ENCODE measurements at places on chromosomes 16 and 17.

DNA sequence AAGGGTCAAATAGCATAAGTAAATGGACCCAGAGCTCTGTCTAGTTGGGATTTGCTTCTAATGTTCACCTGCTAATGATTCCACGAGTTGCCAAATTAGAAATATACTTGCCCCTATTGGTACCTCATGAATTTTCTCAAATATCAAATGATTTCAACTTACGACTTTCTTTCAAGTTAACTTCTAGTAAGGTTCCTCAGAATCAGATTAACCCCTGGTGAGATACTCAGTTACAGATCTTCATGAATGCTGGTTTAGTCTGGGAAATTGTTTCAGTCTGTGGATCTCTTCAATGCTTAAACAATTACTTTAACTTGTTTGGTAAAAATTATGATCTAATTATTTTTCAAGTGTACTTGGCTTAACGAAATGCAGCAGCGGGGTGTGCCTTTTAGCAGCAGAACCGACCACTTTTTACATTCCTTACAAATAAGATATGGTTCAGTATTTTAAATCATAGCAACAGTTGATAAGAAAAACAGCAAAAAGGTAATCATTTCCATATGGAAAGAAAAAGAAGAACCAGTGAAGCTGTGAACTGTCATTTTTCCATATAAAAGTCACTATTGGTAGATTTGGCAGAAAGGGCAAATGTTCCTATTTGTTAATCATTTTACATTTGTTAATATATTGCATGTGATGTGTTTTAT, 34.5 kb downstream of the TUBD1 start:
- DNase-seq, result no peak

DNA sequence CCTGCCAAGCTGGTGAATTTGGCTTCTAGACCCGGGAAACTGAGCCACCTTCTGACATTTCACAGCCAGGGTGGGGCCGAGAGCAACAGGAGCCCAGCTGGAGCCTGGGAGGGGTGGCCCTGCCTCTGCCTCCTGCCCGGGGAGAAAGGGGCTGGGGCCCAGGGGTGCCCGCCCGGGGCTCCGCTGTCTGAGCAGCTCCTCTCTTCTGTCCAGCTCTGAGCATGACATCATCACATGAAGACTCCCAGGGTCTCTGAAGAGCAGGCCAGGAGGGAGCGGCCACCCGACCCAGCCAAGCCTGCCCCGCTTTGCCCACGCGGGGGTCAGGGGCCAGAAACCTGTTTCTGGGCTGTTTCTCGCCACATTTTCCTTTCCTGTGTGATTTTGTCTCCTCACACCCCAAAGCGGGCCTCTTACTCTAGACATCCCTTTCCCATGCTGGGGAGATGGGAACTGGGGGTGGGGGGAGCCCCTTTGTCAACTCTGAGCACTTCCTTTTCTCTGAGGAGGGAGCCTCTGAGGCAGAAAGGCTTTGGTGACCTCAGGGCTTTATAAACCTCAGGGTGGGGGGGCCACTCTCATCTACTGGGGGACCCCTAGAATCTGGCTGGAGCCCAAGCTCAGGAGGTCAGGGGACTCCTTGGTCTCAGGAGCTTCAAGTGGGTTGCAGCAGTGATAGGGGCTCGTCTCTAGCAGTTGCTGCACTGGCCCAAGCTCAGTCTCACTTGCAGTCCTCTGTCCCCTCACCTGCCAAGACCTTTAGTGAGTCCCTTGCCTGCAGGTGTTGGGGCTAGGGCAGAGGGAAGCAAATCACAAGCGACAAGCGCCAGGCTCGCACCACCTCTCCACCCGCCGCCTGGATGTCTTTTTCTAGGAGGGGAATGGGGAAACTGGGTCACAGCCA, 7.6 kb downstream of the UBALD2 start:
- DNase-seq, result no peak

DNA sequence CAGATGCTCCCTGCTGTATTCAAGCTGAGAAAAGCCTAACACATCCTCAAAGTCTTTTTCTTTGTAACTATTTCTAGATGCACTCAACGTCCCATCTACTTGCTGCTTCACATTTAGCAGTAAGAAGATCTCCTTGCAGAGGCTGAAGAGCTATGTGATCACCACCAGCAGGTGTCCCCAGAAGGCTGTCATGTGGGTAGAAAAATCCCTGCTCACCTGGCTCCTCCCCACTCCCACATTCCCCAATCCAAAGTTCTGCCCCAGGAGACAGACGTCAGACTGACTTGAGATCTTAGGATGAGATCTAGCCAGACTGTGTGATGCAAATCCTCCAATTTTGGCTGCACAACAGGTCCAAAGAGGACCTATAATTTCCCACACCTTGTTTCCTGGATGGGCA, 1.1 kb downstream of the CCL13 start:
- DNase-seq, result no peak

DNA sequence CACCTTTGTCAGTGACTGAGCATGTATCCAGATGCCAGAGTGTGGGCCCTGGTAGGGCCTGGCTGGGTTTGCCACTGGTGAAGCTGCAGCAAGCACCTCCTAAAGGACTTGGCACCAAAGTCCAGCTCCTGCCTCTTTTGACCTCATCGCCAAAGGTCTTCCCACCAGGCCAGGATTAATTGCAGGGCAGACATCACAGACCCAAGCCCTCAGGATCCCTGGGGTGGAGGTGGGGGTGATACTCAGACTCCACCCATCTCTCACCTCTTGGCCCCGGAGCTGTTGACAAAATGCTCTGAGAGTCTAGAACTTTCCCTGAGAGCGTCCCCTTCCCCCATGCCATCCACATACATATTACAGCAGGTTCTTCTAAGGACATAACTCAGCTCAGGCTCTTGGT, 4.6 kb downstream of the WNT3 start:
- no peak for DNase-seq

DNA sequence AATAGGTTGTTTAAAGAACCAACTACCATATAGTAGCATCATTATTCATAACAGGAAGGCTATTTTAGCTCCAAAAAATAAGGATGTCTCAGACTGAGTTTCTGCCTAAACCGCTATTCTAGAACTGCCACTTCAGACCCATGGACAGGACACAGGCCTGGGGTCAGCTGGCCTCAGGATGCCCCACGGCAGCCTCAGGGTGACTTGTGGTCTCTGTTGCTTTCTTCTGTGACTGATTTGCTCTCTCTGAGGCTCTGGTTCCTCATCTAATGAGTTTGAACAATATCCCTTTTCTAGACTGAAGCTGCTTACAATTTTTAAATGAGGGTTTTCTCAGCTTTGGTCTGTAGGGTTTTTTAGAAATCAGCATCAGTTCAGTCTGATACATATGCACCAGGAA, 31.8 kb upstream of the IRF8 start:
- no peak for DNase-seq

- DNase-seq, result no peak
Observed at GRCh38 chr17:58200024-58200633, 7.6 kb downstream of the EPX start.

Measured in thoracic aorta (tissue), 2 donors.